ENCODE measurements at places on chromosomes 2 and 18.

DNA sequence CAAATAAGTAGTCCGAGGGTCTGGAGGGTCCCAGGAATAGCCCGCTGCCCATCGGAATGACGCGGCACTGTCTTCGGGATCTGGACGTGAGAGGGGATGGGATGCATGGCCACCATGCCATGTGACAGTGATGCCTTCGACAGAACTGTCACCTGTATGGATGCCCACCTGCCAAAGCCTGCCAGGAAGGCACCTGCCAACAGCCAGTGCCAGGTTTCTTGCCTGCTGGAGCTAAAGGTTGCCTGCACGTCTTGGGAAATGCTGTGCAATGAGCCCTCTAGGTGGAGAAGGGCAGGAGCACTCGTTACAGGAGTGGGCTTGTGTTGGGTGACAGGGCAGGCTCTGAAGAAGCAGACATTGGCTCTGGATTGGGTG, 20.5 kb downstream of the GPR35 start:
- DNase-seq: no peak

- DNase-seq: no peak
Measured at GRCh38 chr2:112800881-112801583, 16.7 kb upstream of the IL1A start.

DNA sequence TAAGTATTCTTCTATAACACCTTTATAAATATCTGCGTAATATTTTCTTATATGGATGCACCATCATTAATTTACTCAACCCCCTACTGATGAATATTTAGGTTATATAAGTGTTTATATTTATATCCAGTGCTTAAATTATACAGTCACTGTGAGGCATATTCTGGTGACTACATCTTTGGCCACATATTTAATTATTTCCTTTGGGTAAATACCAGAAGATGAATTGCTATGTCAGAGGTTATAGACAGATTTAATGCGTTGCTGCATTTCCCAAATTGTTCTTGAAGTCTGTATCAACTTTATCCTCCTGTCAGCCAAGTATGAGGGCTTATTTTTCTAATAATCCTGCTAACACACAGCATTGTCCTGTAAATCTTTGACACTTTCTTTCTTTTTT, 18.7 kb downstream of the DYSF start:
- no peak for DNase-seq

DNA sequence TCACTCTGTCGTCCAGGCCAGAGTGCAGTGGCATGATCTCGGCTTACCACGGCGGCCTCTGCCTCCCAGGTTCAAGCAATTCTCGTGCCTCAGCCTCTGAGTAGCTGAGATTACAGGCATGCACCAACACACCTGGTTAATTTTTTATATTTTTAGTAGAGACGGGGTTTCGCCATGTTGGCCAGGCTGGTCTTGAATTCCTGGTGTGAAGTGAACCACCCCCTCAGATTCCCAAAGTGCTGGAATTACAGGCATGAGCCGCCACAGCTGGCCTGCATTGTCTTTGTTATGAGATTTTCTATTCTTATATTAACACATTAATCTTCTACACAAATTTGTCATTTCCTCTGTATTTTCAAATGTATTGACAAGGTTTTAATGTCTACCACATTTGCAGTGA, 75.2 kb downstream of the SEPTIN10 start:
- no peak for DNase-seq

- no peak for DNase-seq
Measured at GRCh38 chr2:209633911-209634310, 137.7 kb upstream of the UNC80 start.

DNA sequence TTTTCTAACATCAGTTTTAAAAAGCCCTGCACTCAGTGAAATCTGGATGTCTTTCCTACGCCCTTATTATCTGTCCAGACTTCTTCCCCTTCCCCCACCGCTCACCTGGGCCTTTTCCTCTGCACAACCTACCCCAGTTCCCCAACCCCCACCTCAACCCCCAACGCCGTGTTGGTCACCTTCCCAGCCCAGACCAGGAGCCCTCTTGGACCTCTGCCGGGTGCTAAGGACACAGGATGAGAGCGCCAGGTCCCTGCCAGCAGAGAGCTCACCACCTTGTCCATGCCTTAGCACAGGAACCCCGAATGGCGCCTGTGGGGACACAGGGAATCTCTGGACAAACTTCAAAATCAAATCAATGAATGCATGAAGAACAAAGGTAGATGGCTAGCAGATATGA, 966 bp upstream of the RBM43 start:
- no peak for DNase-seq

DNA sequence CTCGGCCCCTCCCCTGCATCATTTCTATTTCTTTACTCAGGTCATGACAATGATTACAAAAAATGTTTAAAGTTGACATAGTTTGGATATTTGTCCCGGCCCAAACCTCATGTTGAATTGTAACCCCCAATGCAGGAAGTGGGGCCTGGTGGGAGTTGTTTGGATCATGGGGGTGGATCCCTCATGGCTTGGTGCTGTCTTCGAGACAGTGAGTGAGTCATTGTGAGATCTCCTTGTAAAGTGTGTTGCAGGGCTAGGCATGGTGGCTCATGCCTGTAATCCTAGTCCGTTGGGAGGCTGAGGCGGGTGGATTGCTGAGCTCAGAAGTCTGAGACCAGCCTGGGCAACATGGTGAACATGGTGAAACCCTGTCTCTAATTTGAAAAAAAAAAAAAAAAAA, 9.2 kb upstream of the MAP4K4 start:
- no peak for DNase-seq

- no peak for DNase-seq
Measured at GRCh38 chr2:120235681-120236080, 12.5 kb upstream of the TMEM185B start.

DNA sequence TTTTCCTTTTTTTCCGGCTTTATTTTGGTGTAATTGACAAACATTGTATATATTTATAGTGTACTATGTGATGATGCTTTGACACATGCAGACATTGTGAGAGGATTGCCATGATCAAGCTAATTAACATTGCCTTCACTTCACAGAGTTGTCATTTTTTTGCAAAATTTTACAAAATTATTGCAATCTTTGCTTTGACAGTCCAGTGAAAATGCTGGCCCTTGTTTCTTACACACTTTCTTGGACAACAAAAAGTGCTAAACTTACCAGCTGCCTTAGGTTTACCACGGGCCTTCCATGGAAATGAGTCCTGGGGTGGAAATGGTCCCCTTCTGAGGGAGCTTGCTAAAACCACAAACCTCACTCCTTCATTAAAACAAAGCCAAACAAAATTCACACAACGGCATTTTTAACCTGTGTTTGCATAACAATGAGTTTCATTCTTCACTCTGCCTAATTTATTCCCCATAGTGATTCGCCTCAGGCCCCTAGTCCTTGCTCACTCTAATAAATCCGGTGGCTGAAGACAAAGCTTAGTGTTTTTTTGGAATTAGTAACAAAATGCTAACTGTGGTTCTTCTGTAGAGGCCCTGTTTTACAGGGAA, 32.2 kb downstream of the LINC00305 start:
- no peak for DNase-seq

DNA sequence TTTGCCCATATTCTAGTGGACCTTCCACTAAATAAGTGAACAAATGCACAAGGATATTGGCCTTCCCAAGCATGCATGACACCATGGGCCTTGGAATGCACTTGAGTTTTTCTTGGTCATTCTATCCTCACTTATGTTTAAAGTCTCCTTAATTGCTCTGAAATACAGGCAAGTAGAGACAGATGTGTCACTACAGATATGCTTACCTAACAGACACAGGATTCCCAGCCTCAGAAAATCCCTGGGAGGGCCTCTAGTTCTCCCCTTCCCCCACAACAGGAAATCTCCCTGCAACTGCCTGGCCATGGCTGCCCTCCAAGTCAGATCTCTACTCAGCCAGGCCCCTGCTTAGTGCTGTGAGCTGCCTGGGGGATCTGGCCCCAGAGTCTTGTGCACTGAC, 445.2 kb downstream of the IRS1 start:
- DNase-seq: peak; percentile 3

- DNase-seq: peak; percentile 91
Measured at GRCh38 chr2:65576861-65577601, 144.6 kb upstream of the SPRED2 start.

Measured in AG08395 (cell line).